ENCODE measurements at places on chromosomes 12 and 14. TPM values are rescaled to one million over a fixed set of nuclear protein-coding genes. Genes with fewer than 3 reads are reported as not detected.
A peak's percentile ranks its signal among the peaks of the same experiment; 100 is the strongest.

GRCh38 chr14:59338761-59339160 lies 126.4 kb downstream of the GPR135 start:
- no peak for DNase-seq
- no peaks in the 10 kb centered on the region for H3K4me1 ChIP-seq
- H3K36me3 ChIP-seq: no peaks in the 10 kb centered on the region
- no peak overlapping the region for H3K4me3 ChIP-seq
- no peak overlapping the region for H3K27ac ChIP-seq

GRCh38 chr14:31902945-31903646 lies 174.0 kb upstream of the ARHGAP5 start:
- H3K4me1 ChIP-seq: no peaks in the 10 kb centered on the region
- H3K27ac ChIP-seq: no peak overlapping the region
- H3K36me3 ChIP-seq: no peaks in the 10 kb centered on the region

DNA sequence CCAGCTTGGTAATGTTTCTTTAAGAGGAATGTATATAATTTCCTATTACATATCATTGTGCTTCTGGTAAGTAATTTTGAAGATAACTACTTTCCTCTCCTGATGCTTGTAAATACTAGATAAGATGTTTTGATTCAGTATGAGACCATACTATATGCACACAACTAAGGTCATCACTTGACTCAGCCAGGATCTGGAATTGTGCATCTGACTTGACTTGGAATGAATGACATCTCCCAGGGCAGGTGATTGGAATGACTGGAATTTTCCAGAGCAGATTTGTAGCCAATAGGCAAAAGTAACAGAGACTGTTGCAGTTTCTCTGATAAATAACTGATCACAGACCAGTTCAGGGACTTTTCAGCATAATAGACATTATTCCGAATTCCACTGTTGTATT lies 11.1 kb downstream of the BEST3 start:
- H3K4me1 ChIP-seq: no peaks in the 10 kb centered on the region
- no peak overlapping the region for H3K27ac ChIP-seq
- H3K27me3 ChIP-seq: no peaks in the 10 kb centered on the region

- peak overlapping the region; percentile 26 for H3K4me3 ChIP-seq
- H3K4me1 ChIP-seq: peaks cover 34% of the 10 kb centered on the region
- DNase-seq: peak; percentile 68
- no peaks in the 10 kb centered on the region for H3K27me3 ChIP-seq
- peak overlapping the region; percentile 73 for H3K27ac ChIP-seq
Measured at GRCh38 chr14:104694991-104695659, 5.7 kb downstream of the INF2 start.

DNA sequence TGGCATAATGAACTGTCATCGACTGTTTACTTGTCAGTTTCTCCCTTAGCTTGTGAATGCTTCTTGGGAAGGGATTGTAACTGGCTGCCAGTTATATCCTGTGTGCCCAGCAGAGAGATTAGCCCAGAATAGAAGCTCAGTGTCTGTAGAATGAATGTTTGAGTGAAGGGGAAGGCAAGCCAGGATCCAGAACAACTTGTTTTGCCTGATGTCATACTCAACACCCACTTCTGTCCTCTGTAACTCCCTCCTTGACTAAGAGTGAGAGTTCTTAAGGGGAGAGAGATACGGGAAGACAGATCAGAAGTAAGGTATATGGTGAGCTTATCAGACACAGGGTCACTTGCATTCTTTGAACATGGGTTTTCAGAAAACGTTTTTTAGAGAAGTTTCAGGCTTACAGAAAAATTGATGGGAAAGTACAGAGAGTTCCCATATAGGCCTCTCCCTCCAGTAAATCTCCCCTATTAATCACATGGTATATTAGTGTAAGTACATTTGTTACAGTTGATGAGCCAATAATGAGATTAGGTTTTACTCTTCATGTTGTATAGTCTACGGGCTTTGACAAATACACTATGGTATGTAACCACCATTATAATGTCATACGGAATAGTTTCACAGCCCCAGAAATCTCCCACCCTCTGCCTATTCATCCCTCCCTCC lies 5.6 kb upstream of the SPPL3 start:
- DNase-seq: no peak
- H3K27ac ChIP-seq: no peak overlapping the region
- H3K4me1 ChIP-seq: no peaks in the 10 kb centered on the region
- H3K4me3 ChIP-seq: no peak overlapping the region
- H3K27me3 ChIP-seq: no peaks in the 10 kb centered on the region
- no peaks in the 10 kb centered on the region for H3K36me3 ChIP-seq

DNA sequence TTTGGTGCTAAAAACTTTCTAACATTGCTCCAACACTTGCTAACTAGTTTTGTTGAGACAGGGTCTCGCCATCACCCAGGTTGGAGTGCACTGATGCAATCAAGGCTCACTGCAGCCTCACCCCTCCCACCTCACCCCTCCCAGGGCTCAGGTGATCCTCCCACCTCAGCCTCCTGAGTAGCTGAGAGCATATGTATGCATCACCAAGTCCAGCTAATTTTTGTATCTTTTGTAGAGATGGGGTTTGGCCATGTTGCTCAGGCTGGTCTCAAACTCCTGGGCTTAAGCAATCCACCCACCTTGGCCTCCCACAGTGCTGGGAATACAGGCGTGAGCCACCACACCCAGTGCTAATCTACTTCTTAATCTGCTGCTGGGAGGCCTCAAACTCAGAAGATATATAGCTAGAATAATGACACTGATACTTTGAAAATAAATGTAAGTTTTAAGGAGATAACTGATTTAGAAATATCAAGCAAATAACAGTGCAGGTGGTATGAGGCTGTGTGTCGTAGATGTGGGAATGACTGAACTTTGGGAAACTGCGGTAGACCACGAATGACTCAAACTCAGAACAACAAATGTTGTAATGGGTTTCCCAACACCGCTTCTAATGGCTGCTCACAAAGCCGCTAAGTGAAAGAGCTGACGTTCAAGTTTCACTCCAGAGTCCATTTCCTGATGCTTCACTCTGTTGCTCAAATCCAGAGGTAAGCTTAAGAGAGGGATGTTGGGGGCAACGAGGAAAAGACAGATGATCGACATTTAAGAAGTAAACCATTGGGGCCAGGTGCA lies 10.0 kb downstream of the TMCC3 start:
- H3K4me3 ChIP-seq: no peak overlapping the region
- no peaks in the 10 kb centered on the region for H3K36me3 ChIP-seq
- DNase-seq: no peak
- no peak overlapping the region for H3K27ac ChIP-seq
- H3K27me3 ChIP-seq: no peaks in the 10 kb centered on the region

DNA sequence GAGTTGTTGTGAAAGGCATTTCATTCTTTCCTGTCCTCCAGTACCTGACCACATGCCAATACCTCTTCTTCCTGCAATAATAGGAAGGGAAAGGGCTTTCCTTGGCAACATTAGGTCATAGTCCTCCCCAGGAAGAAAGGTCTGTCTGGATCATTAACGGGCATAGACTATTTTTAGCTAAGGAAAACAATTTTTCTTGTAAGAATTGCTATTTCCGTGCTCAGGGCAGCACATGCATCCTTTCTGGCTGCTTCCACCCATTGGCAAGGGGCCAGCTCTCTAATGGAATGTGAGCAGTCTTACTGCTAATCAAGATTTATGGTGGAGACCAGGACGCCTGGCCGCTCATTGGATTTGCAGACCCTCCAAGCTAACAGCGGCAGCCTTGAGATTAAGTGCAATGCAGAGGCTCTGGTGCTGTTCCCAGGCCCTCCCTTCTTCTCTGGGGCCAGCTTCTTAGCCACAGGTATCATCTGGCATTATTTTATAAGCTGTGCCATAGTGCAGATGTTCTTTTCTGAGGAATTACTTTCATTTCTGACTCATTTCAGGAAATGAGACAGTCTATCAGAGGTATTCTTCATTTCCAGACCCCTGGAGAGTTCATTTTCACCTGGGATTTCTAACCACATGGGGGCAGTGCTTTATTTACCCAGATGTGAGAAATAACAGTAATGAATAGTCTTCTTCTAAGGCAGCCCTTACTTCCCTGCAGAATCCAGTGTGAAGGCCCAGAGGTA lies 52.9 kb downstream of the ANO6 start:
- no peak overlapping the region for H3K4me3 ChIP-seq
- H3K36me3 ChIP-seq: no peaks in the 10 kb centered on the region
- peak; percentile 74 for DNase-seq
- H3K27me3 ChIP-seq: no peaks in the 10 kb centered on the region
- peaks cover 25% of the 10 kb centered on the region for H3K4me1 ChIP-seq

GRCh38 chr12:3550839-3551238 lies 59.8 kb downstream of the PRMT8 start:
- H3K36me3 ChIP-seq: no peaks in the 10 kb centered on the region
- DNase-seq: no peak
- no peak overlapping the region for H3K27ac ChIP-seq
- no peaks in the 10 kb centered on the region for H3K4me1 ChIP-seq
- no peaks in the 10 kb centered on the region for H3K27me3 ChIP-seq

GRCh38 chr14:31560759-31561154 lies 447 bp upstream of the NUBPL start:
- peak overlapping the region; percentile 67 for H3K4me3 ChIP-seq
- H3K36me3 ChIP-seq: no peaks in the 10 kb centered on the region
- peak overlapping the region; percentile 81 for H3K27ac ChIP-seq
- no peak for DNase-seq

- no peaks in the 10 kb centered on the region for H3K36me3 ChIP-seq
- no peaks in the 10 kb centered on the region for H3K27me3 ChIP-seq
- no peak for DNase-seq
- no peak overlapping the region for H3K27ac ChIP-seq
- no peak overlapping the region for H3K4me3 ChIP-seq
- no peaks in the 10 kb centered on the region for H3K4me1 ChIP-seq
Measured at GRCh38 chr14:53167602-53168328, 14.6 kb upstream of the DDHD1 start.

- H3K27me3 ChIP-seq: no peaks in the 10 kb centered on the region
- no peak overlapping the region for H3K27ac ChIP-seq
- H3K4me3 ChIP-seq: no peak overlapping the region
Measured at GRCh38 chr12:111677186-111677585, 8.6 kb downstream of the BRAP start.

GRCh38 chr12:17372508-17372907 lies 717.5 kb downstream of the RERGL start:
- no peak overlapping the region for H3K27ac ChIP-seq
- no peak overlapping the region for H3K4me3 ChIP-seq
- no peak for DNase-seq
- no peaks in the 10 kb centered on the region for H3K27me3 ChIP-seq
- no peaks in the 10 kb centered on the region for H3K4me1 ChIP-seq

GRCh38 chr12:2393996-2394395 lies 341.2 kb downstream of the CACNA1C start:
- DNase-seq: no peak
- no peak overlapping the region for H3K4me3 ChIP-seq
- H3K27ac ChIP-seq: no peak overlapping the region

- H3K27me3 ChIP-seq: no peaks in the 10 kb centered on the region
- H3K4me3 ChIP-seq: no peak overlapping the region
- DNase-seq: no peak
- no peaks in the 10 kb centered on the region for H3K36me3 ChIP-seq
Measured at GRCh38 chr14:59154373-59154772, 34.1 kb upstream of the DAAM1 start.

- H3K36me3 ChIP-seq: no peaks in the 10 kb centered on the region
- no peak overlapping the region for H3K4me3 ChIP-seq
- no peaks in the 10 kb centered on the region for H3K27me3 ChIP-seq
- no peaks in the 10 kb centered on the region for H3K4me1 ChIP-seq
Measured at GRCh38 chr14:99145307-99145706, 126.7 kb downstream of the BCL11B start.

- H3K36me3 ChIP-seq: no peaks in the 10 kb centered on the region
- no peak for DNase-seq
- H3K4me3 ChIP-seq: no peak overlapping the region
- H3K27ac ChIP-seq: no peak overlapping the region
Measured at GRCh38 chr14:36981832-36982529, 190.4 kb downstream of the SLC25A21 start.

GRCh38 chr12:124774054-124774461 lies 89.6 kb downstream of the SCARB1 start:
- H3K4me1 ChIP-seq: peaks cover 5% of the 10 kb centered on the region
- DNase-seq: peak; percentile 29
- H3K27ac ChIP-seq: peak overlapping the region; percentile 54
- no peaks in the 10 kb centered on the region for H3K36me3 ChIP-seq

- H3K4me3 ChIP-seq: no peak overlapping the region
- no peak for DNase-seq
- no peaks in the 10 kb centered on the region for H3K27me3 ChIP-seq
- H3K4me1 ChIP-seq: no peaks in the 10 kb centered on the region
- no peak overlapping the region for H3K27ac ChIP-seq
Measured at GRCh38 chr14:45210159-45210558, 42.8 kb downstream of the MIS18BP1 start.

DNA sequence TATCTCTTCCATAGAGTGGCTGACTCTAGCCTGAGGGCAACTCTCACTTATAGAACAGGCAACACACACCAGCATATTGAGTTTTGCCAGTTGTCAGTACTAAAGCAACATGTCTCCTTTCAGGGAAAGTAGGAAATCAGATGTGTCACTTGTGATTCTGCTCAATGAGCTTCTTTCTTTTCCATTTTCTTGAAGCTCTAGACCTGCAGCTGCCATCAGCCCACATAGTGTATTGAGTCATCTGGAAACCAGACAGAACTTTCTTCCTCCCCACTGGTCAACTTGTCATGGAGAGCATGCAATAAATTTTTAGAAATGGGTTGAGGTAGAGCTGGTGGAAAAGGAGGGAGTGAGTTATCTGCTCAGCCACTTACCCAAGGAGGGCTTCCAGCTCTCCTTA lies 209.0 kb upstream of the PLEKHG7 start:
- H3K36me3 ChIP-seq: no peaks in the 10 kb centered on the region
- H3K4me3 ChIP-seq: no peak overlapping the region
- H3K27me3 ChIP-seq: no peaks in the 10 kb centered on the region

DNA sequence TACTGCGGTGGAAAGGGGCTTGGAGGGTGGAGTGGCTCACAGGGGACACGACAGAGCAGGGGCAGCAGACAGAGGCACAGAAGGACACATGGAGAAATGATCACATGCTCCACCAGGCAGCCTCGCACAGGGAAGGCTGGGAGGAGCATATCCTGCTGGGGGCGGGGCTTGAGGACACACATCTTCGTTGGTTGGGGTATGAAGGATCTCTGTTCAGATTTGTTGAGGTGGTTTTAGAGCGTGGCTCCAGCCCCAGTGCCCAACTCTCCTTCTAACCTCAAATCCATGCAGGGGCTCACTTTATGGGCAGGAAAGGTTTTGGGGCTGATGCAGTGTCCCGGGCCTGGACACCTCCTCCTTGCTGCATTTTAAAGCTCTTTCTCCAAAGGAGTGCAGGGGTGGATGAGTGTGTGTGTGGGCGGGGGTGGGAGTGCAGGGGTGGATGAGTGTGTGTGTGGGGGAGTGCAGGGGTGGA lies 733 bp upstream of the P3H3 start:
- H3K27ac ChIP-seq: peak overlapping the region; percentile 72
- H3K4me1 ChIP-seq: peaks cover 22% of the 10 kb centered on the region
- DNase-seq: peak; percentile 81
- no peak overlapping the region for H3K4me3 ChIP-seq
- no peaks in the 10 kb centered on the region for H3K27me3 ChIP-seq

GRCh38 chr12:131555197-131555846 lies 155.6 kb upstream of the SFSWAP start:
- no peak overlapping the region for H3K27ac ChIP-seq
- no peak overlapping the region for H3K4me3 ChIP-seq
- no peaks in the 10 kb centered on the region for H3K27me3 ChIP-seq
- no peaks in the 10 kb centered on the region for H3K36me3 ChIP-seq
- no peak for DNase-seq

The RNASE4 gene
- 51.7 TPM for total RNA-seq

The POTEM gene
- not detected for total RNA-seq

The FGD6 gene
- total RNA-seq: 24.3 TPM

The HNF1A gene
- total RNA-seq: 93.6 TPM

The CRIP2 gene
- 20.8 TPM for total RNA-seq

The MANSC4 gene
- total RNA-seq: not detected

The HHIPL1 gene
- 0.88 TPM for total RNA-seq

The BICDL1 gene
- total RNA-seq: 9.2 TPM

The DHH gene
- total RNA-seq: not detected

The GSG1 gene
- total RNA-seq: not detected

The TAS2R42 gene
- total RNA-seq: not detected

Data from Peyer's patch (tissue), 4 donors.